Activated gamma-delta T cell (primary cell): ENCODE measurements at places on chromosomes 12 and 14.

GRCh38 chr14:87644689-87645088 is 348.3 kb downstream of the GALC start:
- no peak for DNase-seq

DNA sequence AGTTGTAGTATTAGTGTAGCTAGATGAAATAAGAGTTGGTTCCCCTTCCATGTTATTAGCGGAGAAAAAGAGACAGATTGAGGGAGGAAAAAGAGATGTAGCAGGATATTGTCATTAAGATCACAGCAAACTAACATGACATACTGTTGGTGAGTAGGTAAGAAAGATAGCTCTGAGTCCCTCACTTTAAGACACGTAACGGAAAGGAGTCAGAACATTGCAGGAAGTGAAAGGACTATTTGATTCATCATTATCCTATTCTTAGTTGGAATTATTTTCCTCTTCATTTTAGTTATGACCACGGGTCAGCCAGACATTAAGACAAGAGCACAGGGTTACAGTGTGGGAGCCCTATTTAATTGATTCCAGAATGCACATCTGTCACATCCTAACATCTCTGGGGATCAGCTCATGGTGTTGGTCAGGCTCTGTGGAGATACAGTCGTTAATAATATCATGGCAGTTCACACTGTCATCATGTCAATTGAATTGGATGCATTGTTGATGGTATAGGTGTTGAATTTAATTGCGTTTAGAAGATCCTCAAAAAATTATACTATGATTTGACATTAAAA is 55.0 kb downstream of the TMX1 start:
- DNase-seq: no peak

DNA sequence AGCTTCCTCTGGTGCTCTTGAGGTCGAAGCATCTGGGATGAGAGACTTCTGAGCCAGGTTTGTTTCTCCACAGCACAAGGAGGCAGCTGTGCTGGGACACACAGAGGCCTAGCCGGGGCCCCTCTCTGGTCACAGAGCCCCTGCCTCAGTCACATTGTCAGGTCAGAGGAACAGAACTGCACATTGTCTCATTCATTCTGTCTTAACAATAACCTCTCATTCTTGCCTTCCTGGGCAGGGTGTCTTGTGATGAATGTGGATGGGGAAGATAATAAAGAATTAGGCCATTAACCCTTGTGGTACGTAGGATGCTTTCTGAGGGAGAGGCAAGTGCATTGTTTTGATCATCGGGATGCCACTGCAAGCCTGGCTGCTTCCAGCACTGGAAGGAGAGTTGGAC is 29.8 kb downstream of the FNTB start:
- DNase-seq: no peak

DNA sequence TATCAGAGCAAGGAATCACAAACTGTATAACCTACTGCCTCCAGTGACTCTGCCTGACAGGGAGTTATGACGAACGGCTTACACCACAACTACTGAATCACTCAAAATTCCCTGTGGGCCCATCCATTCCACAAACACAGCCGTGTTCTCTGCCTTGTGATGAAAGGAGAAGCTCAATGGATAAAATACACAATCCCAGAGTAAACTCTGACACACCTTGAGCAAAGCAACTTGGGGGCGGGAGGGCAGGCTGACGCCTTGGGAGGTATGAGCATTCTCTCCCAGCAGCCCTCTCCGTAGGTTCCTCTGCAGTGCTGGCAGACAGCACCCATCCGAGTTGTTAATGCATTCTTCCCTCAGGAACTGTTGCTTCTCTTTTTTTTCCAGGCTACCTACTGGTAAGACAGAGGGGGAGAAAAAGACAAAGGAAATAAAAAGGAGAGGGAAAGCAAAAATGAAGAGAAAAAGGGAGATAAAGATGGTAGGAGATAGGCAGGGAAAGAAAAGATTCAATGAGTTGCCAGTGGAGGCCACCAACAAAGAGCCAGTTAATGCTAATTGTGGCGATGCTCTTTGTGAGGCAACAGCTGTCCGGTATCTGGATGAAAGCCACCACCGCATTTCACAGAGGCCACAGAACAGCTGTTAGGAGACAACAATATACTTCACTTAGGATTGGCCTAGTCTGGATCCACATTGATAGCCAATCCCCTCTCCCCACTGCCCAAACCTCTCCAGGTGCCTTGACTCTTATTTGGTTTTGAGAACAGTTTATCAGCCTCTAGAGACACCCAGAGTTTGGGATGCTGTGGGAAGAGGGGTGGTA is 4.7 kb upstream of the DIO2 start:
- DNase-seq: no peak

GRCh38 chr12:64273527-64274403 is 51.7 kb upstream of the KICS2 start:
- no peak for DNase-seq

DNA sequence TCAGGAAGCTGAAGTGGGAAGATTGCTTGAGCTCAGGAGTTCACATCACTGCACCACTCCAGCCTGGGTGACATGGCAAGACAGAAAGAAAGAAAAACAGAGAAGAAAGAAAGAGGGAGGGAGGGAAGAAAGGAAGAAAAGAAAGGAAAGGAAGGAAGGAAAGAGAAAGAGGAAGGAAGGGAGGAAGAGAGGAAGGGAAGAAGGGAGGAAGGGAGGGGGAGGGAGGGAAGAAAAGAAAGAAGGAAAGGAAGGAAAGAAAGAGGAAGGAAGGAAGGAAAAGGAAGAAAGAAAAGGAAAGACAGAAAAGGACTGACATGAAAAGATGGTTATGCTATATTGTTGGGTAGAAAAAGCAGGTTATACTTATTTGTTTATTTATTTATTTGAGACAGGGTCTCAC is 3.9 kb downstream of the GLTP start:
- DNase-seq: no peak

DNA sequence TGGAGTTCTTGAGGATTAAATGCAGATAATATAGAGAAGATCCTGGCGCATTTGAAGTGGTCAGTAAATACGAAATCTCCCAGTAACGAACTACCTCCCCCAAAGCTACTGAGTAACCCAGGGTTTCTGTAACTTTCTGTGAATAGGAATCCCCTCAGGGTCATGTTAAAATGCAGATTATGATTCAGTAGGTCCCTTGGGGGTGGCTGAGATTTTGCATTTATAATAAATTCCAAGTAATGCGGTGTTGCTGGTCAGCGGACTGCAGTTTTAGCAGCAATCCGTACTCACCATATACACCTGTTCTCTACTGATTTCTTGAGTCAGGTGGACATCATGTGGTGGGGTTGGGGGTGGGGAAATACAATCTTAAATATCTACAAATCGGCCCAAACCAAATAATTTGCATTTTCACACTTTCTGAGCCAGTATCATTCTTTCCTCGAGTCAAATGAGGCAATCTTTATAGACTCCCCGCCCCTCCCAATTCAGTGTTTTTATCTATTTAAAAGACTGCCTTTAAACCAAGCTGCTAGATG is 868 bp downstream of the SPATA7 start:
- no peak for DNase-seq

DNA sequence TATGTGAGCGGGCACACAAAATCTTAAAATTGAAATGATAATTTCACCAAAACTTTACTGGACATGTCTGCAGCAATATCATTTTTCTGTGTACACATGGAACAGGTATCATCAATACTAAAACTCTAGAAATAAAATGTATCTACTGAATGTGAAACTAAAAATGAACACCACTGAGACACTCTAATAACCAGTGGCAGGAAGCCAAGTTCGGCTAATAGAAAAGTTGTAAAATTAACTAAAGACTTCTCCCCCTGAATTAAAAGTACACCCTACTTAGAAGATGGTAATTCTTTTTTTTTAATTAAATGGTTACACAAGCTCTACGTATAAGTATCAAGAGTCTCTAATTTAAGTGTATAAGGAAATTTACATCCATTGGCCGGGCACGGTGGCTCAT is 227.2 kb downstream of the MED13L start:
- no peak for DNase-seq

DNA sequence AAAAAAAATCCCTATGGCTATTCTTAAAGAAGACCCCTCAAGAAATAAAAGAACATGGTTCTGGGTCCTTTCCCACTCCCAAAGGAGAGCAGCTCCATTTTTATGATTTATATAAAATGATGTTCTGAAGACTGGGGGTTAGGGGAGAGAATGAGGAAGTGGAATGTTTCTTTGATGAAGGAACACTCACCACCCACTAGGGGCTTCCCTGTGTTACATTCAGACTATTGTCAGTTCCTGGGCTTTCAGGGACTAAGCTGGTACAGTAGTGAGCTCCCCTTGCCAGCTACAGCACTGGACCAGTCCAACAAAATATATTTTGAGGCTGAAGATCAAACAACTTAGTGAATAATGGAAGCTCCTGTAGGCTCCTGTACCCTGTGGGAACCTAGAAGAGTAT is 98.9 kb downstream of the HMGA2 start:
- DNase-seq: no peak

DNA sequence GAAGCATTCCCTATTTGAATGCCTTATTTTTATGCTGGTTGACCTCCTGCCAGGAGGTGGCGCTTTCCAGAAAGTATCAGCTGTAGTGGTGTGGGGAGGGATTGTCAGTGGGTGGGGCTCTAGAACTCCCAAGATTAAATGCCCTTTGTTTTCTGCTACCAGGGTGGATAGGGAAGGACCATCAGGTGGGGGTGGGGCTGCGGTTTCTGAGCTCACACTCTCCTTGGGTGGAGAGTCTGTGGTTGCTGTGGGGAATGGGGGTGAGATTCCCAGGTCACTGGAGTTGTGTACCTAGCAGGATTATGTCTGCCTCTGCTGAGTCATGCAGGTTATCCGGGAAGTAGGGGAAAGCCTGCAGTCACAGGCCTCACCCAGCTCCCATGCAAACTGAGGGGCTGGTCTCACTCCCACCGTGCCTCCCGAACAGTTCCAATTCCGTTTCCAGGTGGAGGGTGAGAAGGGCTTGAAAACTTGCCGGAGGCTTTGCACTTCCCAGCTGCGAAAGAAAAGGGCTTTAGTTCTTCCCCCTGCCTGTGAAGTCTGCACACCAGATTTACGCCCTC is 68.3 kb downstream of the ALG10B start:
- no peak for DNase-seq

- DNase-seq: no peak
Observed at GRCh38 chr14:44149597-44149996, 357.5 kb downstream of the FSCB start.

DNA sequence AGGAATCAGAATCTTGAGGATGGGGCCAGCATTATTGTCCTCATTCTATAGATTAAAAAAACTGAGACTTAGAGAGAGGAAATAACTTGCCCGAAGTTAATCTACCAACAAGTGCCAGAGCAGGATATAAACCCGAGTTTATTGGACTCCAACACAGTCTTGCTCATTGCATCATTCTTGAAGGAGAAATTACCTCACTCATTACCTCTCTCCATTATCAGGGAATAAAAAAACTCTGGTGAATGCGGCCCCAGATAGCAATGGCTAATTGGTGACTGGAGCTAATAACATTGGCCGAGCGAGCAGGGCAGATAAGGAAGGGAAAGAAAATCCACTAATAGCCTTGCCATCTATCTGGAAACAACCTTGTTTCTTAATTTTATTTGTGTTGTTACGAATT is 24.7 kb upstream of the TMED10 start:
- DNase-seq: no peak

GRCh38 chr12:89051065-89051677 is 301.1 kb downstream of the DUSP6 start:
- no peak for DNase-seq

- no peak for DNase-seq
Observed at GRCh38 chr12:124001343-124001742, 28.3 kb downstream of the ZNF664 start.

- DNase-seq: no peak
Observed at GRCh38 chr12:2853626-2854025, 3.2 kb downstream of the TEX52 start.

- no peak for DNase-seq
Observed at GRCh38 chr12:20368651-20369304, 441 bp downstream of the PDE3A start.

GRCh38 chr12:126033751-126034150 is 968.5 kb downstream of the AACS start:
- DNase-seq: no peak
